ENCODE measurements at places on chromosomes 6 and 20.

DNA sequence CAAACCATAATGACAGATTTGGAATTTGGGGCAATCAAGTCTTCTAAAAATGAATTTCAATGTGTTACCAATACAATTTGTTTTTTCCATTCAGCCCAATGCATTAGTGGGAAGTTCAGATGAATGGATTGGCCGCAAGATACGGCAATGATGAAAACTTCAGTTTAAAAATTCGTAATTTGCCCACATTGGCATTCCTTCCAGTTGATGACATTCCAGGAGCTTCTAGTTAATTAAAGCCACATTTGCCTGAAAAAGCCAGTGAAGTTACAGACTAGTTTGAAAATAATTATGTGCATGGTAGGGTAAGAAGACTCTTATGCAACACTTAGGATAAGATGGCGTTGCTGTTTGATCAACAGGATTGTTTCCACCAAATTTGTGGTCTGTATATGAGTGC, 46.2 kb downstream of the NHLRC1 start:
- no peak for DNase-seq

GRCh38 chr6:37693079-37693478, 4.6 kb downstream of the MDGA1 start:
- DNase-seq, result no peak

DNA sequence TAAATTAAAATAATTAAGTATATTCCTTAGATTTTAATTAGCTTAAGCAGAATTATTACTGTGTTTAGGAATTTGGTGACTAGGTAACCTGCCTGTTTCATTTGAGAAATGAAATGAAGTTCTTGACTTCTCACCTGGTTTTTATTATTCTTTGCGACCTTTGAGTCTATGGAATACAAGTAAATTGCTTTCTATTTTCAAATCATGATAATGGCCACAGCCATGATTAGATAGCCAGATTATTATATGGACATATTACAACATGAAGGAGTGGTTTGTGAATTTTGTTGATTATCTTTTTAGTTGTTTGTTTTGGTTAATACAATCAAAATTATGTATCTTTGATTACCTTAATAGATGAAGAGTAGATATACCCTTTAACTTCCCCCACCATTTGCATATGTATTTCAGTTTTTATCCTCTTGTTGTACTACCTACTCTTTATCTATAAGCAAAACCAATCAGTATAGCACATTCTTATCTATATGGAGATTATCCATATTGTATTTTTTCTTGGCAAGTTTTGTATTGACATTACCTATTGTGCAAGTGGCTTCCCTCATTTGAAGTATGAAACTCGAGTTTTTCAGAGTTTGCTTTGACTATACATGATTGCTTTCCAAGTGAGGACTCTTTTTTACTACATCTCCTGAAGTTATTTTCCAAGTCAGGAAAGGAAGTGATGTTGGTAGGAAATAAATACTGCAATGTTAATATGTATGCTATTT, 47.9 kb downstream of the CD2AP start:
- DNase-seq, result no peak

DNA sequence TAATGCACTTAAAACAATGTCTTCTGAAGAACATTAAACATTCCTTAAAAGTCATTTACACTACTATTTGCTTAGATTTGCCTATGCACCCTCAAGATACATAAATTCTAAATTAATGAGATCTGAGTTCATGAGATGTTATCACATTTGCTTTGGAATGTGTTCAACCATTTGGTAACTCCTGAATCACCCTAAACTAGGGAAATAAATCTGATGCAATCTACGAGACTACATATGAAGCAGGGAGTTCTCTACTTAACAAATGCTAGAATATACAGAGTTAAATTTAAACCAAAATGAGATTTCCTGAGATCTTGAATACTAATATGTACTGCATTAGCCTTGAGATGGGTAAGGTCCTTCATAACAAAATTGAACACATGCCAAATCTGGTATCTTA, 170.1 kb downstream of the CLIC5 start:
- no peak for DNase-seq

GRCh38 chr6:36139431-36139830, 9.1 kb downstream of the MAPK13 start:
- DNase-seq, result peak; percentile 62

Measured in COR-L47 (cell line).